ENCODE measurements at places on chromosomes 7 and 10.

GRCh38 chr10:130480491-130480890, 344.3 kb downstream of the GLRX3 start:
- DNase-seq: no peak

- DNase-seq: no peak
Observed at GRCh38 chr10:92124020-92124419, 166.9 kb downstream of the CPEB3 start.

DNA sequence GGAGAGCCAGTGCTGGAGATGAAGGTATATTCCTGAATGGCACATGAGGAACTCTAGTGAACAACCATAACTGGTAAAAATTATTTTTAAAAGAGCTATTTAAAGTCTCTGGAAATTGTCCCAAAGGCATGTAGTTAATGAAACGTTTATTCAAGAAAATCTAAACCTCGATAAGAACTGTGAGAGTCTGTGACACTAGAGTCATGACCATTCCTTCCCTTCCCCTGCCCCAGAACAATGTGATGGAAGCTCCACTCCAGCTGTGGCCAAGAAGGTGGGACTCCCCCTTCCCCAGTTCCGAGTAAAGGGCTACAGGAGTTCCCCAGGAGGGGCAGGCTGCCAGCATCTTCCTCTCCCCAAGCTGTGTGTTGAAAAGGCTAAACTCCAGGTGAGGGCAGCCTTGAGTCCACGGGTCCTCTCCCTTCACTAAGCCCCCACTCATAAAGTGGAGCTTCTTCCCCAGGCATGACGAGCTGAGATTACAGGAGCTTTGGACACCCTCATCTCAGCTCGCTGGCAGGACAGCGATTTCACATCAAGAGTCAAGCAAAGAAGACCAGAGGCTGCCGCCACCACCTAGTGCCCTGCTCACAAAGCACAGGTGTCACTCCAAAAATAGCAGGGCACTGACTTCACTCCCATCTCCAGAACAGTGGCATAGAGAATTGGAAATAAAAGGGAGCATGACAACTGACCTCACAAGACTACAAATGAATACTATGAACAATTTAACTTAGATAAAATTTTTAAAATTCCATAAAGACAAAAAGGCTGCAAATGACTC, 68.5 kb downstream of the NHLRC2 start:
- no peak for DNase-seq

DNA sequence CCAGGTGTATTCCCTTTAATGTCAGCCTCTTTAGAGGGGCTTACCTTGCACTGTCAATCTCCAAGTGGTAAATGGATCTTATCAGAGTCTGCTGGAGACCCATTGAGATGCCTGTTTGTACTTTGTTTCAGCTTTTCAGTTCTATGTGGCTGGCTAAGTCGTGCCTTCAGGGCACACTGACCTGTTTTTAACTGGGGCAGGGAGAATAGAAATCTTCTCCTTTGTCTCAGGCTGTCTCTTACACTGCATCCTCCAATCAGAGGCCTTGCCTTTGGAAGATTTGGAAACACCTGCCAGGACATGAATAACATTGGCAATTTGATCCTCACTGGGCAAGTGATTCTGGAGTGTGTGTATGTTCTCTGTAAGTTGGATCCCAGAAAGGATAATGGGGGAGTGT, 65.0 kb downstream of the POU6F2 start:
- no peak for DNase-seq

DNA sequence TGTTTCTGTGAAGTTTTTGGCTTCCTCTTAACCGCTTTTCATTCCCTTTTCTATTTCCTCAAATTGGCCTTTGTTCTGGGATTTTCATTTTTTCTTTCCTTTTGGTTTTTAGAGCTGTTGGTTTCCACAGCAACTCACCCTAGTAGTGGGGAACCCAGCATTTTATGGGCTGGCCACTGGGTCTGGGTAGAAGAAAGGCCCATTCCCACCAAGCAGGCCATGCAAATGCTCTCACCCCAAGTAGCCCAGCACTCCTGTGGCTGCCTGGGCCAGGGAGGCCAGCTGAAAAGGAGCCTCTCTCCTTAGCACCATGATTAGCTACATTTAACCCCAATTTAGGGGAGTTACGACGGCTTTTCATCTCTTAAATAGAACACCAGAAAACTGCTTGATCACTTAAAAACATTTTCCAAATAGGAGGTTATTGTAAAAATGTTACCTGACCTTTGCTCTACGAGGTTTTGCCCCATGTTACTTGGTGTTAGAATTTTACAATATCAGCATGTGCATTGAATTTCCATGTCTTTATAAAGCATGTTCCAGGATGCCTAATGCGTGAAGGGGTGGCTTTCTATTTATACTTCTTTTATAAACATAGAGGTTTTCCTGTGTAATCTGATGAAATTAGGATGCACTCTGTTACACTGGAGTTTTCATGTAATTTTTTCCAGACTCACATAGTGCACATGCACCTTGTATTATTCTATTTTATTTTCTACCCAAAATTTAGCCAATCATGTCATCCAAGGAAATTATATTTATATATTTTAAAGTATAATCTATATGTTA, 75.4 kb downstream of the FAM171A1 start:
- DNase-seq: no peak

DNA sequence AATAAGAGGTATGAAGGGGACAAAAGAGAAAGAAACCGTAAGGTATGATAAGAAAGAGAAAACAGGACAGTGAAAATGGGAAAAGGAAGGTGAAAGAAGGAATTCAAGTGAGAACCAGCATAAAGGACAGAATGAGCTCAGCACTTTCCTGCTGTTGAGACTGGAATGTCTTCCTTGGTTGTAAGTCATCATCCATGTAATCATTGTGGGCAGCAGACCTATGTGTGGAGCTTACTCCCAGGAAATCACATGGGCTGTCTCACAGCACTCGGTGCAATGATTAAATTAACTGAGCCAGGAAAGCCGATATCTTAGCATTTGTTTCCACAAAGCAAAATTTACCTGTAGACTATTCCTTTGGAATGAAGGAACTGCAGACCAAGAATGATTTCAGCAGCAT, 118.1 kb downstream of the PRKCQ start:
- no peak for DNase-seq

GRCh38 chr10:28363376-28363775, 60.5 kb upstream of the MPP7 start:
- no peak for DNase-seq

DNA sequence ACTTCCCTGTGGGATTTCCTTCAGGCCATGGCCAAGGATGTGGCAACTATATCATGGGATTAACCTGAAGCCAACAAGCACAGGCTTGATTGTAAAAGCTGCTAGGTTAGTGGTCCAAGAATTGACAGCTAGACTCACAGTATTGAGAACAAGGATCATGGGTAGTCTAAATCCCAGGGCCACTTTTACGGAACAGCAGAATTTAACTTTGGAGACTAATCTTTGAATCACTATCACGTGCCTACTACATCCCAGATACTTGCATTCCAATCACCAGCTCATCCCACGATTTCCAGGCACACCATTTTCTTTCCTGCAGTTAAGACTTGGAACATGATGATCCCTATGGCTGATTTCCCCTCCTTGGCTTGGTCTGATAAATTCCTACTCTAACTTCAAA, 65.6 kb upstream of the ADO start:
- DNase-seq: no peak

GRCh38 chr7:18363751-18364380, 131.7 kb upstream of the HDAC9 start:
- DNase-seq: no peak

GRCh38 chr10:98338896-98339295, 70.9 kb upstream of the LOXL4 start:
- no peak for DNase-seq

DNA sequence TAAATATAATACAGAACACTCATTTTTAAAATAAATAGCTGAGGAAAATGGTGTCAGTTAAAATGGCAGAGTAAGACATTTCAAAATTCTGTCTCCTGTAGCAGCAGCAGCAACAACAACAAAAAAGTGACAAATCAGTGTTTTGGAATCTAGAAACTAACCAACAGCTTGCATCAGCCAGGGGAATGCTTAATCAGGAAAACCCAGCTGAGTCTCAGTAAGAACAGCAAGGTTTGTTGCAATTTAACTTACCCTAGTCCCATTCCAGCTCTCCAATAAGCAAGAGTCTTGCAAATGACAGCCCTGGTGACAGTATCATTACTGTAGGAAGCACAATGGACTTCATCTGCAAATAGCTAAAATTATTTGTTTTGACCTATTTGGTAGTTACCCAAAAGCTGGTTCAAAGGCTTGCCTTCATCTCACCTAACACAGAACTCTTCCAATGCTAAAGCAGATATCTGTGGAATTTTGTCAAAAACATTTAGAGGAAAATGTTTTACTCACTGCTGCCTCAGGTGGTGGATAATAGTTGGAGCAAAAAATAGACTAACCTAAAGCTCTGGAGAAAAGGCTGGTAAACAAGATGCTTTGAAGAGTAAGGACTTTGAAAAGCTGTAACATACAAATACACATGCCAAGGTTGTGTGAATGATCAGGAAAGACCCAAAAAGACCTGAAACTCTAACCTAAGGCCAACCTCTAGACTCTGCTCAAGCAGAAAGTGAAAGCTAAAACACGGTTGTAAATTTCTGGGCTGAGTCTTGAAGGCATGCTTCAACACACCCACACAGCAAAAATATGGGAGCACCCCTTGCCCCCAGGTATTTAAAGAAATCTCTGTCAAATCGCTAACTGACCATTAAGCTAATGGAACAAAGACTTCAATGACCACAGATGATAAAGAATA, 9.9 kb upstream of the ARHGAP22 start:
- no peak for DNase-seq

- DNase-seq: no peak
Observed at GRCh38 chr10:45421221-45422097, 47.4 kb downstream of the ALOX5 start.

DNA sequence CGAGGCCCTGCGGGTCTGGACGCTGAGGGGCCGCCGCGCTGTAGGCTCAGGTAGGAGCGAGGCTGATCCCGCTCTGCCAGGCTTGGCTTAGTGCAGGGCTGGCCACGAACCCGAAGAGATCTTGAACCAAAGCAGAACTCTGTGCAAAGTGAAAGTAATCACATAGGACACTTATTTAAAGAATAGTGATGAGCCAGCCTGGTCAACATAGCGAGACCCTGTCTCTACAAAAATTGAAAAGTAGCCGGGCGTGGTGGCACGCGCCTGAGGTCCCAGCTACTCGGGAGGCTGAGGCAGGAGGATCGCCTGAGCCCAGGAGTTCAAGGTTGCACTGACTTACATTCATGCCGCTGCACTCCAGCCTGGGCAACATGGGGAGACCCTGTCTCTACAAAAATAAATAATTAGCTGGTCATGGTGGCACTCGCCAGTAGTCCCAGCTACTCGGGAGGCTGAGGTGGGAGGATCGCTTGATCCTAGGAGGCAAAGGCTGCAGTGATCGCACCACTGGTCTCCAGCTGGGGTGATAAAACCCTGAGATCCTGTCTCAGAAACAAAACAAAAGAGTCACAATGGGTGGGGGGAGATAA, 541 bp downstream of the ZSCAN25 start:
- DNase-seq: no peak

DNA sequence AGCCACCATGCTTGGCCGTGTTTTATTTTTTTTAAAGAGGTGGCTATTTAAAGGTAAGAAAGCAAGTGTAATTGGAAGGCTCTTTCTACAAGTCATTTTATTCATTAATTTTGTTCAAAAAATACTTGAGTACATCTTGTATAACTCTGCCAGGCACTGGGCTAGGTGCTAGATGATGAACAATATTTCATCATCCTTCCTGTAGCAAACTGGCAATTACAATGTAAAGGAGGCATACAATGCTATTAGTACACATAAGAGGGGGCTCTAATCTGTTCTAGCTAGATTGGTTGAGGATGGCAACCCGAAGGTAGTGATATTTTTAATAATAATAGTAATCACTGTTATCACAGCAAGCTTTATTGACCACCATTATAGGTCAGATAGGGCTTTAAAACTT, 215.5 kb upstream of the KLF14 start:
- DNase-seq: no peak

DNA sequence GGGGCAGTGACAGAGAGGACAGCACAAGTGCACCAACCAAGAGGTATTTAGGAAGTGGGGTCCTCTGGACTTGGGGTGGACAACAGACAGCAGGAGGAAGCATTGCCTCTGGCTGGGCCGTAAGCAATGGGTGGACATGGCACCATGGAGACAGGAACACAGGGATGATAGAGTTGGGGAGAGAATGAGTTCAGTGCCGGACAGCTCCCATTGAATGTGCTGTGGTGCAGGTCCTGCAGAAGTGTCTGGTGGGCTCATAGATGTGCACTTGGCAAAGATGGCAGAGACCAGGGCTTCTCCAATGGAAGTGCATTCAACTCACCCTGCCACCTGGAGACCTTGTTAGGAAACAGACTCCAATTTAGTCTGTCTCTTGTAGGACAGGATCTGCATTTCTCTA, 341.5 kb upstream of the ZMIZ1 start:
- DNase-seq: no peak

DNA sequence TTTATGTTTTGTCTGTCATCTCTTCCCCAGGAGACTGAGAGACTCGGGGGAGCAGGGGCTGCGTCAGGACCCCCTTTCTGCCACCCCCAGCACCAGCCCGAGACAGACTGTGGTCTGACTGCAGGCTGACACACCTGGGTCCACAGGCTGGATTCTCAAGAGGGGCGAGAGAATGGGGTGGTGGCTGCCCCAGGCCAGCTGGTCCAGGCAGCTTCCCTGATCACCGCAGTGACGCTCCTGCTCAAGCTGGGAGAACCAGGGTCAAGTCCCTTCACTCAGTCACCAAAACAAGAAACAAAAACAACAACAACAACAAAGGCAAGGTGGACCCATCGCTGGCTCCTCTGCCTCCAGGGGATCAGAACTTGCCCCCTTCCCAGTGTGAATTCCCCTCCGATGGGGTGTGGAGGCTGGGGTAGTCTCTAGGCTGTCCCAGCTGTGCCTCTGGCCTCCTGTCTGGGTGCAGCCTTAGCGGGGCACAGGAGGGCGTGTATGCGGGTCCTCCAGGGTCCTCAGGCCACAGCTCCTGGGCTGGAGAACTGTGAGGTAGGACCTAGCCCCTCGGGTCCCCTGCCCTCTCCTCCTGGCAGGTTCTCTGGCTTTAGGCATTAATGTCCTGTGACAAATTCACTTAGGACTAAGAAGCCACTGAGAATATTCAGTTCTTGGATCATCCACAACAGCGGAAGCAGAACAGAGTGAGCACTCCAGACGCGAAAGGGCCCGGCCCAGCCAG, 40.6 kb downstream of the PRKAG2 start:
- no peak for DNase-seq

DNA sequence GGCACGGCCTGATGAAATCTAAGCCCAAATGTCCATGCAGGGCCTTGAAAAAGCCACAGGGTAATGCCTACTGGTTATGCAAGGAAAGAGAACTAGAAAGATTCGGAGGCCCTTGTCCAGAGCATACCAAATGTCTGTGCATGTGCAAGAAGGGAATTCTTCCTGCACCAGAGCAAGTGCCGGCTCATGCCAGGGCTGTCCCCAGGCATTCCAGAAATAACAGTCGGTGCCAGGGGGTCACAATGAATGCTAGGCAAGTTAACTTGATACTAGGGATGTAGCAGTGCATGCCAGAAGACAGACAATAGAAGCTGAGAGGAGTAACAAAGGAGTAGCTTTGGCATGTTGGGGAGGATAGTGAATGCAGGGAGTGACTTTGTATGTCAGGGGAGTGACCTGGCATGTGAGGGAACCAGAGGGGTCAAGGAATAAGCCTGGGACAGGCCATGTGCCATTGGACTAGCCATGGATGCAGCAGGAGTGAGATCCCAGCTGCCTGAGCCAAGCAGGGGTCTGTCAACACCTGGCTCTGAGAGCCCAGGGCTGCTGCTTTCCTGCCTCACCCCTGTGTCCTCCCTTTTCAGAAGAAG, 119.5 kb upstream of the UNC5B start:
- no peak for DNase-seq

Data from fibroblast of skin of left quadriceps (primary cell).